ENCODE measurements at places on chromosomes 11 and 22.

- no peak for DNase-seq
Observed at GRCh38 chr11:106463796-106464201, 386.3 kb downstream of the AASDHPPT start.

DNA sequence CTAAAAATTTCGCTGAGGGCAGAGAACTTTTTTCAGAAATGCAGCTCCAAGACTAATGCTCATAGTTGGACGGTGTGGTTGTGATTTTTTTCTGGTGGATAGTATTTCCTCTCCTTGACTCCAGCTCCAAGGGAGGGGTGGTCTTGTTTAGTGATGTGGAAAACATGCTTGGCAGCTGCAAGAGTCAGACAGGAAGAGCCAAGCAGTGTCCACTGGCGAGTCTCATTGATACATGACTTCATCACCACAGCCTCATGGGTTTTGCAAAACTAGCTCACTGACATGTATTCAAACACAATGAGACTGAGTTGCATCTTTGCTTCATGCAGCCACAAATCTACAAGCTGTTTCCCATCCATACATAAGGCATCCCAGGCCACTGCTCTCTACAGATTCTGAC is 7.3 kb upstream of the KCNJ1 start:
- no peak for DNase-seq

GRCh38 chr11:63837027-63837688 is 1.8 kb upstream of the MARK2 start:
- no peak for DNase-seq

- no peak for DNase-seq
Observed at GRCh38 chr22:30289980-30290313, 642 bp upstream of the CASTOR1 start.

GRCh38 chr11:92504534-92504933 is 279.9 kb downstream of the FAT3 start:
- DNase-seq, result no peak

DNA sequence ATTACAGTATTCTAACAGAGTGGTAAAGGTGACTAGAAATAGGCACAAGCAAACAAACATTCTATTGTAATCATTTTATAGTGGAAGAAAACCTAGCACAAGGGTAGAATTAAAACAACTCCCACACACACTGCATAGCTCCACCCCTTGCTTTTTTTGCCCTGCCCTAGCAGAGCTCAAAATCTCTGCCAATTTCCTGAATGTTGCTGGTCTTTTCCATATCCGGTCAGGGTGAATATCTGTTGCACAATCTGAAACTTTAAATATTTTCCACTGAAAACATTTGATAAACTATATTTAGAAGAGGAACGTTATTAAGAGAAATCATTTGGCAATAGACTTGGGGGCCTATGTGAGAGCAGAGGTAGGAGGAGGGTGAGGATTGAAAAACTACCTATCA is 2.7 kb downstream of the SPA17 start:
- no peak for DNase-seq

Data from activated naive CD4-positive, alpha-beta T cell (primary cell).